ENCODE measurements at places on chromosomes 6 and 20. TPM values are rescaled to one million over a fixed set of nuclear protein-coding genes. Genes with fewer than 3 reads are reported as not detected.

- H3K36me3 ChIP-seq, result no peaks in the 10 kb centered on the region
- H3K27ac ChIP-seq, result no peak overlapping the region
- no peak for DNase-seq
- H3K4me3 ChIP-seq, result no peak overlapping the region
- no peaks in the 10 kb centered on the region for H3K27me3 ChIP-seq
These were observed 49.7 kb upstream of the SNX9 start for GRCh38 chr6:157773248-157773773.

DNA sequence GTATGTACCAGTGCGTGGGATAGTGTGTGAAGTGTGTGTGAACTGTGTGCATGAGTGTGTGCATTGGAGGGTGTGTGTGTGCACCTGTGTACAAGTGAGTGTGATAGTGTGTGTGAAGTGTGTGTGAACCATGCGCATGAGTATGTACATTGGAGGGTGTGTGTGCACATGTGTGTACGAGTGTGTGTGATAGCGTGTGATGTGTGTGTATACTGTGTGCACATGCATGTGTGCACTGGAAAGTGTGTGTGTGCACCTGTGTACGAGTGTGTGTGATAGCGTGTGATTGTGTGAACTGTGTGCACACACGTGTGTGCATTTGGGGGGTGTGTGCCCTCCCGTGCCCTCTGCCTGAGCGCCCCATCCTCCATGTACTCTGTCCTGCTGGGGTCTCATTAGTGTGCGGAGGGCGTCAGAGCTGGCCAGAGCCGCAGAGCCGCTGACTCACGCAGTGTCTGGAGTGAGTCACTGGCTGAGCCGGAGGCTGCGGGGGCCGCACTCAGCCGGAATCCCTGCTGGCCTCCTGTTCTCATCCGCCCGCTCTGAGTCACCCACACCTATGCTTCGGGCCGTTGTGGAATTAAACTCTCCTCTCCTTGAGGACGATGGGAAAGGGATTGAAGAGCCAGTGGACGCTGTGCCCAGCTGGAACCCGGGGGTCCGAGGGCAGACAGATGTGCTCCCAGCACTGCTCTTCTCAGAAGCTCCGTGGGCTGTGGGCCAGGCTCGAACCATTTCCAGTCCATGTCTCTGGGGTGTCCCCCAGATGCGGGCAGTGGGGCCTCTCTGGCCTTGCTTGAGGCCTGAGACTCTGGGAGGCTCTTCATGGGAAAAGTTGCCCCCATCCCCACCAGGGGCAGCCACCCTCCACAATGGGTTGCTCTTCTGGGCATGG is 27.3 kb upstream of the STX16 start:
- H3K27me3 ChIP-seq, result no peaks in the 10 kb centered on the region
- peaks cover 18% of the 10 kb centered on the region for H3K4me1 ChIP-seq
- H3K36me3 ChIP-seq, result no peaks in the 10 kb centered on the region
- peak overlapping the region; percentile 65 for H3K27ac ChIP-seq
- DNase-seq, result peak; percentile 90

Gene KIF3B
- 18.6 TPM for total RNA-seq

DNA sequence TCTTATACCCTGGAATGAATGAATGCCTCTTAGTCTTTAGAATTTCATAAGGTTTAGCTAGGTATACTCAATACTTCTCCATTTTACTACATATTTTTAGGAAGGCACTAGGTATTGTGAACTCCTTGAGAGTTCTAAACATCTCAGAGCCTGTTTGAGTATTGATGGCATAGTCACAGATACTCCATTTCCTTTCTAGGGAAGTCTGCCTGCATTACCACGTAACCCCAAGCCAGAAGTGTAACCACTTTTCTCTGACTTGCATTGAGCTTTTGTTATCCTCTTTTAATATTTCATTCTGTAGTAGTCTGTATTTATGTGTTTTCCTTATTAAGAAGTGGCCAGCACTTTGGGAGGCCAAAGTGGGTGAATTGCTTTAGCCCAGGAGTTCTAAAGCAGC is 12.2 kb downstream of the TOP1 start:
- H3K27me3 ChIP-seq, result no peaks in the 10 kb centered on the region
- H3K36me3 ChIP-seq, result peaks cover 59% of the 10 kb centered on the region
- no peak overlapping the region for H3K27ac ChIP-seq
- peaks cover 7% of the 10 kb centered on the region for H3K4me1 ChIP-seq

DNA sequence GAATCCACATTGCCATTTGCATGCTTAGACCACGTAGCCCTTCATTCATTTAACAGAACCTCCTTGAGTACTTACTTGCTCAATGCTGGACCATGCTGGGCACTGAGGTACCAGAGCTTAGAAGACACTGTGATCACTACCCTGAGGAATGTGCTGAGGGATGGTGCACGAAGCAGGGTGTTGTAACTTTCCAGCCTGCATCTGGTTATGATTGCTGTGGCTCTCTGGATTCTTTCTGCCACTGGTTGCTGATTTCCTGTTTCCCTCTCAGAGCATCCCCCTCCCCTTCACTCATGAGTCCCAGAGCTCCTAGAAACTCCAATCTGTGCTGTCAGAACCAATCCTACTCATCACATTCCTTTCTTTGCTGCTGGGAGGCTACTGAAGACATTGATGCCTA is 537.4 kb downstream of the PTPRT start:
- no peak overlapping the region for H3K27ac ChIP-seq
- no peaks in the 10 kb centered on the region for H3K4me1 ChIP-seq
- no peaks in the 10 kb centered on the region for H3K27me3 ChIP-seq
- H3K36me3 ChIP-seq, result no peaks in the 10 kb centered on the region
- no peak overlapping the region for H3K4me3 ChIP-seq

GRCh38 chr6:43896329-43897255 is 126.6 kb downstream of the VEGFA start:
- H3K27me3 ChIP-seq, result no peaks in the 10 kb centered on the region
- DNase-seq, result no peak
- no peak overlapping the region for H3K27ac ChIP-seq

Gene BTN2A1
- total RNA-seq, result 16.9 TPM

All from SJCRH30 (cell line).